ENCODE measurements at places on chromosomes 1 and 21. TPM values are rescaled to one million over a fixed set of nuclear protein-coding genes. Genes with fewer than 3 reads are reported as not detected.

The ELAPOR1 gene
- total RNA-seq, result 0.25 TPM

The SHISA4 gene
- total RNA-seq, result 9.6 TPM

The LCK gene
- total RNA-seq, result not detected

The TRIM67 gene
- not detected for total RNA-seq

The CSRP1 gene
- total RNA-seq, result 449 TPM

The S100A7A gene
- not detected for total RNA-seq

All from bladder microvascular endothelial cell (primary cell).